Stimulated activated CD4-positive, alpha-beta T cell treated with anti-CD3 and anti-CD28 coated beads, Interleukin-1b, Interleukin-23, amount 100 ng/mL, for 24 hours (primary cell): ENCODE measurements at places on chromosomes 4 and X.

- DNase-seq, result no peak
These were observed 12.1 kb downstream of the NIPAL1 start for GRCh38 chr4:48028696-48029095.

- no peak for DNase-seq
These were observed 222.6 kb upstream of the SMIM31 start for GRCh38 chr4:164531336-164531735.

- peak; percentile 53 for DNase-seq
These were observed 729 bp upstream of the IRF2 start for GRCh38 chr4:184475096-184475461.

DNA sequence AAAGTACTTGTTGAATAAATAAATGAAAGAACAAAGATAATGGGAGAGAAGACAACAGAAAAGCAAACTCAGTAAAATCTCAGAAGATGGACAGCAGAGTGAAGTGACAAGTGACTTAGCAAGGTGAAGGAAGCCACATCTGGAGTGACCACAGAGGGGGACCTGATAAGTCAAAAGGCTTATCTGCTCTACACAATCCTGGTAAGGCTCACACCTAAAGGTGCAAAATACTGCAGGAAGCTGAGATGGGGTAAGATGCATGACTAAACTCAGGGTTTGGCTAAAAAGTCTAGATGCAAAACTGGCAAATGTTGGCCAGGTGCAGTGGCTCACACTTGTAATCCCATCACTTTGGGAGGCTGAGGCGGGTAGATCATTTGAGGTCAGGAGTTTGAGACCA, 22.2 kb downstream of the TRMT2B start:
- no peak for DNase-seq

GRCh38 chrX:120287513-120288112, 23.6 kb downstream of the TMEM255A start:
- DNase-seq, result no peak

- no peak for DNase-seq
These were observed 687 bp downstream of the CDK16 start for GRCh38 chrX:47218920-47219815.
